GM12878 (cell line): ENCODE measurements at places on chromosomes 12 and 14. TPM values are rescaled to one million over a fixed set of nuclear protein-coding genes. Genes with fewer than 3 reads are reported as not detected.

The MYF6 gene
- total RNA-seq = not detected in 2 replicates

The RNASE3 gene
- total RNA-seq = not detected in 2 replicates

The SYCP3 gene
- total RNA-seq = 0.05 and 0.28 TPM in 2 replicates

The C12orf54 gene
- total RNA-seq = 2.6 and 3.2 TPM in 2 replicates

The NKX2-1 gene
- total RNA-seq = not detected in 2 replicates

The TAPBPL gene
- 26.4 and 29.0 TPM in 2 replicates for total RNA-seq

The TGFB3 gene
- 1.1 and 2.0 TPM in 2 replicates for total RNA-seq

The SLC38A4 gene
- 0.16 and 0.23 TPM in 2 replicates for total RNA-seq
